ENCODE measurements at places on chromosomes 7 and 10.

DNA sequence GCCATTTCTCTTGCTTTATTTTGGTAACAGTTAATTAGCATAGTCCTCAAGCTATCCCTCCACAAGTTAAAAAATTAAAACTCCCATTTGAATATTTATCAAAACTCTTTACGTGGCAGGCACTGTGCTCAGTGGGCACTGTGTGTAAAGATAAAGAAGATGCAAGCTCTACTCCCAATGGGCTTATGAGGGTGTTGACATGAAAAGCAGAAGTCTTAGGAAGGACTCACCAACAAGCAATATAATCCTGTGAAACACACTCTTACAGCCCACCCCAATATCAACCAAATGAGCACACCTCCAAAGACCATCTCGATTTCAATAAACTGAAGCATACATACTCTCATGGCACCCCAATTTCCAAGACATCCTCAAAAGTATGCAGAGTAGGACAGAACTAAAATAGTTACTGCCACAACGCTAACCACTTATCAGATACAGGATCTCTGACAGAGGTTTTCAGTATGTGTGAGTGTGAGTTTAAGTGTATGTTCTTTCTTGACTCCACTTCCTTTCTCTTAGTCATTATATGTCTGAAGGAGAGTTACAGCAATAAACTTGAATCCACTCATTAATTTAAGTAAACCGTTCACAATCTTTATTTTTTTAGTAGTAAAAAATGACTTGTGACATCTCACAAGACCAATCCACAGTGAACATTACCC is 120.0 kb downstream of the PDE1C start:
- peak; percentile 21 for DNase-seq

DNA sequence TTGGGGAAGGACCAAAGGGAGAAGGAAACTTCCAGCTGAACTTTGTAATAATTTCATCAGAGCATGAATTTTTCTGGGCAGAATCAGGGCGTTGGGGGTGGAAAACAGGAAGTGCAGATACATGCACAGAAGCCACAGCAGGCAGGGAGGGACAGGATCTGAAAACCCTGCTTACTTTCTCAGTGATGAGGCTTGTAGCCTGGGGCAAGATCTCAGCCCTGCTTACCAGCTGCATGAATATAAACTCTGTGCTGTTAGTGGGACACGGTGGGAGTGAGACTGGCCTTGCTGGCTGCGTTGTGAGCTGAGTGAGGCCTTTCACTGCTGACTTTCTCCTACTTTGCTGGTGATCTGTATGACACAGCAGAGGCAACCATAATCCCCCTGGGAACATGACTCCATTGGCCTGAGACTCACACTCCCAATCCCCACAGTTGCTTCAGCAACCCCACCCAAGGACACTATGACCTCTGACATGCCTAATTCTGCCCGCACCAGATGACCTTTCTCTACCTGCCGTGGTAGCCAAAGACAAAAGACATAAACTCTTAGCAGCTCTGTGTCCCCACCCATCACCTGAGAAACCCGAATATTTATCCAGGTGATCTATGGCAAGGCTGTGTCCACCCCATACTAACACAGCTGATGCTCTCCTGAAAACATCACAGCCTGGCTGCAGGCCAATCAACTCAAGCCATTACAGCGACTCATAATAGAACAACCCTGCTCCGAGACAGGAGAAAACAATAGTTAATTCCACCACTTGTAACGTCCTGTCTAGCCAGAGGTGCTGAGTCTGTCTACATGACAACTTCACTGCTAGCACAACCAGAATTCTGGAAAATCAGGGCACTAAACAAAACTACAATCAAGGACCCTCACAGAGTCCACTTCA is 190.7 kb upstream of the CHRM2 start:
- peak; percentile 57 for DNase-seq

GRCh38 chr7:14380881-14381280 is 391.4 kb upstream of the ETV1 start:
- peak; percentile 3 for DNase-seq

- no peak for DNase-seq
These were observed 121.0 kb downstream of the KCNMA1 start for GRCh38 chr10:77516575-77516974.

GRCh38 chr7:33905389-33906032 is at the start of gene BMPER:
Gene BMPER (plus strand): TSS chr7:33905539. CDS start chr7:33905614, 75 bp downstream.
- no peak for DNase-seq

DNA sequence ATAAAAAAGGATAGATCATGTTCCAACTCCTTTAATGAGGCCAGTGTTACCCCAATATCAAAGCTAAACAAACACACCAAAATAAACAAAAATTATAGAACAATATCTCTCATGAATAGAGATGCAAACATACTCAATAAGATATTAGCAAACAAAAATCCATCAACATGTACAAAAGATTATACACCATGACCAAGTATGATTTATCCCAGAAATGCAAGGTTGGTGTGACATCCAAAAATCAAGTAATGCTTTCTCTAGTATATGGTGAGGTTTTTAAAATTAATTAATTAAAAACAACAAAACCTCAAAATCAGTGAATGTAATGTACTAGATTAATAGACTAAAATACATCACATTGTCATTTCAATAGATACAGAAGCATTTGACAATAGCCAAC is 11.0 kb upstream of the MSMB start:
- no peak for DNase-seq

- DNase-seq = no peak
These were observed 92.9 kb downstream of the CTNNA3 start for GRCh38 chr10:67603086-67603485.

DNA sequence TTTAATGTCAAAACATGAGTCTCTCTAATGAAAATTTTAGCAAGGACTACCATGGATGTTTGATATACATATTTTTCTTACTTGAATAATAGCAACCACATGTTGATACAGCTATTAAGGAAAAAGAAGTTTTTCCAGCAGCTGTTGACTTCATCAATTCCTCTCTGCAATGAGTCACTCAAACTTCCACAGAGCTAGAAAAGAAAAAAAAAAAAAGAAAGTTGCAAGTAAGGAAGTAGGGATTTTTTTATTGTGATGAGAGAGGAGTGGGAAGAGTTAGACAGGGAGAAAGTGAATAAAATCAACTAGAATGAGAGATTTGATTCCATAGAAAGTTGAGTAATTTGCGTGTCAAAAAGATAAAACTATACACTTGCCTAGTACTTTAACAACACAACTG is 46.2 kb downstream of the CAV1 start:
- peak; percentile 78 for DNase-seq

DNA sequence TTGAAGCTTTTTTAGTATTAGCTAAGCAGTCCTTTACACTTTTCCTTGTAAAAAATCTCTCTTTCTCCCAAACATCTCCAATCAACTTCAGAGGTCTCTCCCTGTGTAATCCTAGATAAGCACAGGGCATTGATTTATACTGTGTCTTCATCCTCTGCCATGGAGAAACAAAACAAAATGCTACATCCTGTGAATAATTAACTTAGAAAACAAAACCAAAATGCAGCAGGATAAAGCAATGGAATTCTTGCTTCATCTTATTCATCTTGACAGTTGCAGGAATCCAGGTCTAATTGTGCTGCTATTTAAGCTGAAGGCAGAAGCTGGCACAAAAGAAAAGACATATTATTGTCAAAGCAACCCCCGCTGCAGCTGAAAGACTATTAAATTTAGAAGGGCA is 641.5 kb upstream of the SORCS1 start:
- no peak for DNase-seq

DNA sequence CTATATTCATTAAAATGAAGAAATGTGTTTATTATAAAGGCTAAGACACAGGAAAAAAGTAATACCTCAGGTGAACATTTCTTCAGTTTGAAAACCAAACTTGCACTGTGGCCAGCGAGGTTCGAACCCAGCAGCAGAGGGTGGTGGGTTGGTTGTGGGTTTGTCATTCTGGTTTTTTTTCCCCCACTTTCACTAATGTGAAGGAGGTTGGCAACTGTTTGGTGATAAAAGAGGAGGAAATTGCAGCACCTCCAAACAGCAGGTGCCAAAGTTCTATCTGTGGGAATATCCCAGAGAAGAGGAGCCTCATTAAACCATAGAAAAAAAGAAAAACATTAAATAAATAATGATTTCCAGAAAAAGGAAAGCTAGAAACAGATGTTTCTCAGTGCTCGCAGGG is 36.6 kb upstream of the YAE1 start:
- no peak for DNase-seq

DNA sequence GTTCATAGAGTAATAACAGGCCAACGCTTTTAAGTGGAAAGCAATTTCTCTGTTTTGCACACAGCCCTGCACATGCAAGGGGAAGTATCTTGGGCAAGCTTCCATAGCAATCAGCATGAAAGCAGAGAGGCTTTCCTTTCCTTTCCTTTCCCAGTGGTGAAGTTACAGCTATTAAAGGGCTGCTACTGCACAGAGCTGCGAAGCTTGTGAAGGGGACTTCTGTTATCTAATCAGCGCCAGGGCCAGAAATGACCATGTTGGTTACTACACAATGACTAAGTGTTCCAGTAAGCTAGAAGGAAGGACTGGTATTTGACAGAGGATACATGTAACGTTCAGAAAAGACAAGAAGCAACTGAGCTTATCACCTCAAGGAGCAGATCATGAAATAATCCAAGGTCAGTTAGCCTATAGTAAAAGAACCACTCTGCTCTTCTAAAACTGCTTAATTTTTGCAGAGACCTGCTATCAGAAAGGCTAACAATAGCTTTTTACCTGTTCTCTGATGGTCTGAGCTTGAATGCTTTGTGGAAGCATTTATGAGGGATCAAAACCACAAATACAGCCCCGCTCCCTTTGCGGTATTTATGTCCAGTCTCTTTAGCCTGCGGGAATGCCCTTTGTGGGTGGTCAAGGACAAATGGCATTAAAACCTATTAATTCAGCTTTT is 45.9 kb downstream of the SGMS1 start:
- peak; percentile 70 for DNase-seq

- DNase-seq = no peak
These were observed 214.7 kb downstream of the EMX2 start for GRCh38 chr10:117757086-117757720.

- DNase-seq = peak; percentile 97
These were observed 123.6 kb downstream of the TCF7L2 start for GRCh38 chr10:113073549-113074189.

DNA sequence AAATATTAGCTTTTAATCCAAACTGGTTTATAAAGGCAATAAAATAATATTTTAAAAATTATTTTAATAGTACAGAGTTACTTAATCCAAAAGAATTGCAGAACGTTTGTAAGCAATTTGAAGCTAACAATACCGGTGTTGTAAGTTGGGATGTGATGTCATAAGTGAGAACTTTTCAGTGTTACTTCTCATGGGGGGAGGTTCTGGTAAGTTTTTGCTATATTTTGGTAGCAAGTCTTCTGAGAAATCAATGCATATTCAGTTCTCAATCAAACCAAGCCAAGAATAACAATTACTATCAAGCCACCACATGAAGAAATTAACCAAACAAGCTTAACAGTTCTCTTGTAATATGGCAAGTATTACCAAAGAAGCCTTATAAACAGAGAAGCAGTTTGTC is 147.1 kb upstream of the ASAH2 start:
- DNase-seq = peak; percentile 83

- DNase-seq = no peak
These were observed 58.4 kb upstream of the SPOCK2 start for GRCh38 chr10:72146559-72147323.

DNA sequence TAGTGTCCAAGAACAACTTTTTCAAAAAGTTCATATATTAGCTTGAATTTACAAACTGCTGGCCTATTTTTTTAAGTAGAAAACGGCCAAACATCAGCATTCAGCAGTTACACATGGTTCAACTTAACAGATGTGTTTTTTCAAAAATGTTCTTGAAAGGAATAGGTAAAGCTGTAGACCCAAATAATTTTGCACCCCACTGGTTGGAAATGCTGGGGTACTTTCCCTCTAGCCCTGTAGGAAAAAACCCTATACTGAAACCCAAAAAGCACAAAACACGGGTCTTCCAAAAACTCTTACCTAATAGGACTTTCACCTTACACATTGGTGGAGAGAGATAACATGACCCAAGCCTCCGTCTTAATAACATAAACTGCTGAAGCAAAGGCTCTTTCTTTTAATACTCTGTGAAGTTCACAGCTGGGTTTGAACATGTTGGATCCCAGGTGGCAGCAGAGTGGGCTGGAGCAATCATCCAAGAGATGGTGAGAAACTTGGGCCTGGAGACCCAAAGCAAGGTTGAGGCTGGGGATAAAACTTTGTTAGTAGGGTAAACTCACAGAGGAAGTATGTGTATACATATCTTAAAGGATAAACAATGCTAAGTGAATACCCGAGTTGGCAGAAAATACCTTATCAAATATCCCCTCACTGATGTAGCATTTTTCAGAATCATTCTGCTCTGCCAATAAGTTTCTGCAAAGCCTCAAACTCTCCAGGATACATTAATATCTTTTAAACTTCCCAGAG is 629 bp upstream of the DNAJC9 start:
- DNase-seq = peak; percentile 22

DNA sequence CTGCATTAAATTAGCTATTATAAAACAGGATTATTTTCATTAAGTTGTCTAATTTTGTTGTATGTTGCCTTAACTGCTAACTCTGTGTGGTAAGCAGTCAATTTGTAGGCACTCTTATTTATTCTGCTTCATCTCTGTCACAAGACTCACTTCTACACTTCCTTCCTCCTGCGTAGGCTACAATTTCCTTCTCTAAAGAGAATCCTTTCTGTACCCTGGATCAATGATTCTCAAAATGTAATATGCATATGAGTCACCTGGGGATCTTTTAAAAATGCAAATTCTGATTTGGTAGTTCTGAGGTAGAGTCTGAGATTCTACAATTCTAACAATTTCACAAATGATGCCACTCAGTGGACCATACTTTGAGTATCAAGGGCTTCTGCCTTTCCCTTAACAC is 4.4 kb upstream of the UBE2D1 start:
- no peak for DNase-seq

GRCh38 chr10:116470768-116471415 is 43.2 kb downstream of the PNLIPRP3 start:
- DNase-seq = peak; percentile 2

- peak; percentile 28 for DNase-seq
These were observed 767 bp downstream of the KRIT1 start for GRCh38 chr7:92244808-92245486.

DNA sequence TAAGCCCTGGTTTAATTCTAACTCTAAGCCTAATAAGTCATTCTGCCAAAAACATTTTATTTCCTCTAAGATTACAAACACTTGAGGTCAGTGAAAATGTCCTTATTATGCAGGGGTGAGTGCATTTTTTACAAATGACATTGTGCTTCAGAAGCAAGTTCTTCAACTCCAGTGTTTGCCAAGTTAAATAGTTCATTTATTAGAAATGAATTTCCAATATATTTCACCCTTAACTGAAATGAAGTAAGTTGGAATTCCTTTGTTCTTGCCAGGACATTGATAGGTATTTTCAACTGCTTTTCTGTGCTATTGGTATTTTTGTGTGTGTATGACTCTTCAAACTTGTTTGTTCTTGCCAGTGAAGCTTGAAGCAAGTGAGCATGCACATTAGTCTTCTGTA is 89.5 kb upstream of the CCDC6 start:
- peak; percentile 18 for DNase-seq

GRCh38 chr7:14825912-14826311 is 76.6 kb downstream of the DGKB start:
- no peak for DNase-seq

GRCh38 chr10:10589540-10590303 is 427.9 kb upstream of the CELF2 start:
- DNase-seq = peak; percentile 89

GRCh38 chr10:7439696-7440095 is 28.9 kb upstream of the SFMBT2 start:
- no peak for DNase-seq
